ENCODE measurements at places on chromosomes 2 and 18. TPM values are rescaled to one million over a fixed set of nuclear protein-coding genes. Genes with fewer than 3 reads are reported as not detected.
A peak's percentile ranks its signal among the peaks of the same experiment; 100 is the strongest.

- no peak for DNase-seq
Measured at GRCh38 chr2:106208874-106209273, 14.8 kb upstream of the UXS1 start.

- DNase-seq = no peak
Measured at GRCh38 chr2:232333361-232334135, 45.0 kb upstream of the ALPP start.

- DNase-seq = peak; percentile 87
Measured at GRCh38 chr2:120174963-120175581, 48.1 kb downstream of the TMEM185B start.

Gene SERPINB12
- not detected for total RNA-seq

Gene ZNF516
- 10.8 TPM for total RNA-seq

DNA sequence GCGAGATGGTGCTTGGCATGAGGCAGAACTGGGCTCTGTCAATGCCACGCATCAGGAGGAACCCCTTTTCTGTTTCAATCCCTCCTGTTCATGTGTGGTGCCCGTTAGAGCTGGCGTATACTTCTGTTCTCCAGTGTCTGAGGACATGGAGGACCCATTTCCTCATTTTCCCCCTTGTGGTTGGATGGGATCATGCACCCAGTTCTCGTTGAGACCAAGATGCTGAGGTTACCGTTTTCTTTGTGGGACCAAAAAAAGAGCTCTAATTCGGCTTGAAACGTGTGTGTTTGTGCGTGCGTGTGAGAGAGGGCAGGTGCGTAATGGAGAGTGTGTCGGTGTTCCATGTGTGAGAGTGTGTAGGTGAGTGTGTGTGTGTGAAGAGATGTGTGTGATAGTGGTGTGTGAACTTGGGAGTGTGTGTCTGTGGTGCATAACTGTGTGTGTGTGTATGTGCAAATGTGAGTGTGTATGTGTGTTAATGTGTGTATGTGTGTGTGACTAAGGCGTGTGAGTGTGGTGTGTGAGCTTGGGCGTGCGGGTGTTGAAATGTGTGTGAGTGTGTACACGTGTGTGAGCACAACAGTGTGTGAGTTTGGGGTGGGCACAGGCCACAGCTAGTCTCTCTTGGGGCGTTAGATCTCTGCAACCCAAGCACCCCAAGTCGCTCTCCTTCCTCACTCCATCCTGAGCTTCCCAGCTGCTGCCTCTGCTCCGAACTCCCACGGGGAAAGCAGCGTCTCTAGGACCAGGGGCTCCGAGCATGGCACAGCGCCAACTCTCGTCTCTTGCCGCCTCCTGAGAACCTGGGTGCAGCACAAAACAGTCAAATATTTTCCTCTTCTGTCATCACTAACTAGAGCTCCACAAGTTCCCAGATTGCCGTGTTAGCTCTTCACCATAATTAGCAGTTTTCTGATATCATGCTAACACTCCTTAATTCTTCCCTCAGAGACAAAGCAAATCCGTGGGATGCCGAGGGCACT, 75.8 kb downstream of the LONRF2 start:
- DNase-seq = peak; percentile 9

Gene APLF
- total RNA-seq = 6.8 TPM

DNA sequence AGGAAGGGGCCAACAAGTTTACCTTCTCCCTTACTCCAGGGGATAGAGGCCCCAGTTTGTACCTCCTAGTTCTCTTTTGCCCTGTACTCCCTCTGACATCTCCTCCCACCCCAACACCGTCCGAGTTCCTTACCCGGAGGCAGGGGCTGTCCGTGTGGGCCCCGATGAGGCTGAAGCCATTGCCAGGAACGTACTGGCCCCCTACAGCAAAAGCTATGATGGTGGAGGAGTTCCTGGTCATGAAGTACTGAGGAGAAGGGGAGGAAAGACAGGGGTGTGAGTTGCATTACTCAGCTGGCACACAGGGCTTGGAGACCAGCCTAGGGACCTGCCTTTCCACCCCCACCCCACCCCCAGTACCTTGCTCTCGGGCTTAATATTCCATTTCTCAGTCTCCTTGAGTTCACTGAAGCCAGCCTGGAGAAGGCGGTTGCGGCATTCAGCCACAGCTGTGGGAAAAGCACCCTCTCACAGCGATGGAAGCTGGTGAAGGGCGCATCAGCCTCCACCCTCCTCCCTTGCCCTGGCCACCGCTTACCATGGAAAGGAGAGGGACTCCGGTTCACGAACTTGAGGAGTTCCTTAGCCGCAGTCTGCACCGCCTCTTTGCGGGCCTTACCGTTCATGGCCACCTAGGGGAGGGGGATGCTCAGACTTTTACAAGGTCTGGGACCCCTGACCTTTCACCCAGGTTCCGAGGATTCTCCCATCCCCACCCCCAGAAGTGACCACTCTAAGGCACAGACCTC, 1.0 kb downstream of the DNPEP start:
- DNase-seq = no peak

DNA sequence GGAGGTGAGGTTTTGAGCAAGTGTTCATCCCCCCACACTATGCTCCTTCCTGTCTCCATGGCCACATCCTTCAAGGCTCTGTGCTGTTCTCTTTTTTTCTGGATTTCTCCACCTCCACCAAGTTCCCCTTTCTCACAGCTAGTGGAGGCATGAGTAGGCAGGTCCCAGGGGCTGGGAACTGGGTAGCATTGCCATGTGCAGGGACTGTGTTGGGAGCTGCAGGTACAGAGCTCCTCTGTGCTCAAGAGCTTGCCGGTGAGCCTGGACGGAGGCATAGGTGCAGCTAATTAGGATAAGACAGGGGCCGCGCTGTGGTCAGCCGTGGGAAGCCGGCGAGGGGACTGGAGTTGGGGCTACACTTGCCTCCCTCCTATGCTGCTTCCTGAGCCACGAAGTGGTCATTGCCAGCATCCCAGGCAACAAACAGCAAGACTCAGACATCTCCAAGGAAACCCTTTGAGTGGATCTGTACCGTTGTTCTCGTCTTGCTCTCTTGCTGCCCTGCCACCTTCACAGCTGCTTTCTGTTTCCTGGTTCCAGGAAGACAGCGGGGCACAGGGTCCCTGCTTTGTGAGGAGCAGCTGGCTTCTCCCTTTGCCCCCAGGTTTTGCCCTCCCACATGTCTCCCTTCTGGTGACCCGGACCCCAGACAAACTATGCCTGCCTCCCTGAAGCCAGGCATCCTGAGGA, 36.9 kb downstream of the ATOH8 start:
- no peak for DNase-seq

DNA sequence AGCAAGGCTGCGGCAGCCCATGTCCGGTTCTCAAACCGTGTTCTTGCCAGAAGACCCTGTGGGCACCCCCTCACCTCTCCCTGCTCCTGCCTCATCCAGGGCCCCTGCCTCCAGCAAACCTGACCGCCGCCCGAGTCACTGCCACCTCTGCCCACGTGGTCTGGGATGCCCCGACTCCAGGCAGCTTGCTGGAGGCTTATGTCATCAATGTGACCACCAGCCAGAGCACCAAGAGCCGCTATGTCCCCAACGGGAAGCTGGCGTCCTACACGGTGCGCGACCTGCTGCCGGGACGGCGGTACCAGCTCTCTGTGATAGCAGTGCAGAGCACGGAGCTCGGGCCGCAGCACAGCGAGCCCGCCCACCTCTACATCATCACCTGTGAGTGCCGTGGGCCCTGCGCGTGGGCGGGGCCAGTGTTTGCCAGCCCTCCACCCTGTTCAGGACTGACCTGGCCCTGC, 32.2 kb downstream of the MTERF4 start:
- DNase-seq = no peak

DNA sequence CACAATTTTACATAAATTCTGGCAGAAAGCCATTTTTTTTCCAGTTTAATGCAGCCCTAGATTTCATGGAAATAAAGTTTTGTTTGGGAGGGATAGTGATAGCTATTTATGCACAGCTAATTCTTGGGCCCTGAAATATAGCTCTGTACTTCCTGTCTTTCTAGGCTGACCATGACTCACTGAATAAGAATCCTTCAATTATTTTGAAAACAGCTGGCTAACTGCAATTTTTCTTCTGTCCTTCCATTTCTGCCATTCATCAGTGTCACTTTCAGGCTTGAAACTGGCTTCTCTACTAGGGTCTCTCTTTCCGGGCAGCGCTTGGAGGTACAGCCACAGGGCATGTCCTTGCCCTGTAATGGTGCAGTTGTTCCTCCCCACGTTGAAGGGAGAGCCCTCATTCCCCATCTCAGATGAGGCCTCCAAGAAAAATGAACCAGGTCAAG, 97.1 kb upstream of the TMEM178A start:
- DNase-seq = peak; percentile 89

Gene DNAJB2
- total RNA-seq = 41.7 TPM

Gene TANC1
- 11.9 TPM for total RNA-seq

Gene SLC11A1
- 0.09 TPM for total RNA-seq

Gene BCL11A
- total RNA-seq = 0.09 TPM

Measured in fibroblast of the aortic adventitia (primary cell).